Midbrain (tissue), 1 donor: ENCODE measurements at places on chromosomes 6 and 20.

DNA sequence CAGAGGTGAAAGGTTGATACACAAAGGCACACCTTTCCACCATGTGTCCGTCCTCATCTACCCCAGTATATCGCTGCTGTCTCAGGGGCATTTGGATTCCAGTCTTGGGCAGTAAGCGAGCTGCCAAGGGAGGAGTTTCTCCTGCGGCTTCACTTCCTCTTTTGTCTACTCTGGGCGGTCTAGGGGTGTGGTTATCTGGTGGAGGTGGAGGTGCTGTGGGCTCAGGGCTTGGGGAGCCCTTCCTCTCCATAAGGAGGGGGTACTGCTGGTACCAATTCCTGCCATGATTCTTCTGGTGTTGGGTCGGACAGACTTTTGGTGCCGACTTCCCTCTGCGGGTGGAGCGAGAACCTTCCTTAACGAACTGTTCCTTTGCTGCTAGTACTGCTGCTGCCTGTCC is 31.9 kb upstream of the FABP7 start:
- no peak for DNase-seq

GRCh38 chr6:69098910-69099309 is 463.8 kb downstream of the ADGRB3 start:
- DNase-seq, result no peak

- no peak for DNase-seq
These were observed 42.1 kb upstream of the SYNCRIP start for GRCh38 chr6:85684809-85685171.

DNA sequence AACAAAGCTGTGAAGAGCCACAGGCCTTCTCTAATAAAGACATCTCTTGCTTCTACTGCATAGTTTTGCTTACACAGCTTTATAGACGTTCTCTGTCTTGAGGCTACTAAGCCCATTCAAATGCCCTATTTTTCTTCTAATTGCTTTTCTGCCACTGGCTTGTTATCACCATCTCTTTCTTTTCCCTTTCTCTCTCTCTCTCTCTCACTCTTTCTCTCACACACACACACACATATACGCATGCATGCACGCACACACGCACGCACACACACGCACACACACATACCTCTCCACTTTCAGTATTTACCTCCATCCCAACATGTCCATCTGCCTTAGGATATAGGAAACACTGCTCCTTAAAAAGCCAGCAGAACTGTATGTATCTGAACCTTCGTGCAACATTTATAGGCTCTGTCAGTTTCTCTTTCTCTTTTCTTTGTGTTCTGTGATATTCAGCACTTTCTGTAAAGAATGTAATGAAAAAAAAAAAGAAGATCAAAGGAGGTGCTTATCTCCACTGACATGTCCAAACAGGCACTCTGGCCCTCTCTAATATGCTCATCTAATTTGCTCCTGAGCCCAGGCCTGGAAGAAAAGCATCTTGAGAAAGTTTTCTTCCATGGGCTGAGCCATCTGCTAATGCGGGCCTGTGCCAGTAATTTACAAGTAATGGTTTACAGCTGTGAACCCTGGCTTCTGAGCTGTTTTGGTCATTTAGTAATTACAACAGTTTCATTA is 1046.7 kb upstream of the MAP3K7 start:
- DNase-seq, result no peak

DNA sequence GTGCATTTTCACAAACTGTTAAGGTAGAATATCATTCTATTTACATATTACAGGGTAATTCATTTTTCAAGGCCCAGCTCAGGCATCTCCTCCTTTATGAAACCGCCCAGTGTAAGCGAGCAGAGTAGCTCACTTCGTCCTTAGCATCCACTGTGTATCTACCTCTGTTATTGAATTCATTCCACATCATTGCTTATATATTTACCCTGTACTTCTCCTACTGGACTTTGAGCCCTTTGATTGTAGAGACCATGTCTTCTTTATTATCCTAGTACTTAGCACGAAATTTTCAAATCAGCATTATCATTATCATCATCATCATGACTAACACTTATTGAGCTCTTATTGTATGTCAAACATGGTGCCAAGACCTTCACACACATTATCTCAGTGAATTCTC is 76.7 kb downstream of the FRK start:
- DNase-seq, result no peak
